ENCODE measurements at places on chromosomes 1 and 21. TPM values are rescaled to one million over a fixed set of nuclear protein-coding genes. Genes with fewer than 3 reads are reported as not detected.

DNA sequence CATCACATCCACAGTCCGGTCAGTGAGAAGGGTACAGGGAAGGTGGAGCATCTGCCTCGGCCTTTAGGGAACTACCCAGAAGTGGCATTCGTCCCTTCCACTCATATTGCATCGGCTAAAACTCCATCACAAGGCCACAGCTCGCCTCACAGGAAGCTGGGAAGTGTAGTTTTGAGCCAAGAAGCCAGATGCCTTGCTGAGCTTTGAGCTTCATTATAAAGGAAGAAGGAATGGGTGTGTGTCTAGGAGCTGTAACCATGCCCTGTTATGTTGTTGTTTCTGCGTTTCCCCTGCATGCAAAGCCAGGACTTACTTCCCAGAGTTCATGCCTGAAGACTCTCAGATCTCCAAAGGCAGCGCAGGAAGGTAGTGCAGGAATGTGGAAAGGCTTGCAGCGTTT is 61.1 kb downstream of the OPTC start:
- no peak for DNase-seq

DNA sequence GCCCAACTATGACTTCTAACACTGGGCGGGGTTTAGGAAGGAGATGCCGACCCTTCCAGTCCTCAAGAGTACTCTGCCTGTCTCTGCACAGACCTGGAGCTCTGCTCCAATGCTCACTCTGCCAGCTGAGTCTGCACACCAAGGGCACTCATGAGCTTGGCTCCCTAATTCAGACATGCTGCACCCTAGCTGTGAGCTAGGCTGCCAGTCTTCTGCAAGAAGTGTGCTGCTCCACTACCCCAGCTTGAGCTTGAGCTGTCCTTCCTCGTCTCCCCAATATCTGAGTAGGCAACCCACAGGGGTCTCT is 13.2 kb downstream of the TP53BP2 start:
- no peak for DNase-seq

The NTRK1 gene
- total RNA-seq, result 28.0 TPM

The FAM72B gene
- total RNA-seq, result 26.1 TPM

The ITSN1 gene
- 7.0 TPM for total RNA-seq

Data from K562 (cell line).